Motor neuron (in vitro differentiated cells): ENCODE measurements at places on chromosomes 16 and 17.

DNA sequence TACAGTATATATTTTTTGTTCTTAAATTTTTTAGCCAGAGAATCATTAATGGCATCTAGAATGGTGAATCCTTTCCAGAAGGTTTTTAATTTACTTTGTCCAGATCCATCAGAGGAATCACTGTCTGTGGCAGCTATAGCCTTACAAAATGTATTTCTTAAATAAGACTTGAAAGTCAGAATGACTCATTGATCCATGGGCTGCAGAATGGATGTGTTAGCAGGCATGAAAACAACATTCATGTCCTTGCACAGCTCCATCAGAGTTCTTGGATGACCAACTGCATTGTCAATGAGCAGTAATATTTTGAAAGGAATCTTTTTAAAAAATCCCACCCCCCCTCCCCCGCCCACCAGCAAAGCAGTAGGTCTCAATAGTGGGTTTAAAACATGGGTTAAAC, 51.4 kb downstream of the CACNG1 start:
- no peak for ATAC-seq

- ATAC-seq, result no peak
Observed at GRCh38 chr17:42378959-42379594, 9.2 kb downstream of the STAT3 start.

DNA sequence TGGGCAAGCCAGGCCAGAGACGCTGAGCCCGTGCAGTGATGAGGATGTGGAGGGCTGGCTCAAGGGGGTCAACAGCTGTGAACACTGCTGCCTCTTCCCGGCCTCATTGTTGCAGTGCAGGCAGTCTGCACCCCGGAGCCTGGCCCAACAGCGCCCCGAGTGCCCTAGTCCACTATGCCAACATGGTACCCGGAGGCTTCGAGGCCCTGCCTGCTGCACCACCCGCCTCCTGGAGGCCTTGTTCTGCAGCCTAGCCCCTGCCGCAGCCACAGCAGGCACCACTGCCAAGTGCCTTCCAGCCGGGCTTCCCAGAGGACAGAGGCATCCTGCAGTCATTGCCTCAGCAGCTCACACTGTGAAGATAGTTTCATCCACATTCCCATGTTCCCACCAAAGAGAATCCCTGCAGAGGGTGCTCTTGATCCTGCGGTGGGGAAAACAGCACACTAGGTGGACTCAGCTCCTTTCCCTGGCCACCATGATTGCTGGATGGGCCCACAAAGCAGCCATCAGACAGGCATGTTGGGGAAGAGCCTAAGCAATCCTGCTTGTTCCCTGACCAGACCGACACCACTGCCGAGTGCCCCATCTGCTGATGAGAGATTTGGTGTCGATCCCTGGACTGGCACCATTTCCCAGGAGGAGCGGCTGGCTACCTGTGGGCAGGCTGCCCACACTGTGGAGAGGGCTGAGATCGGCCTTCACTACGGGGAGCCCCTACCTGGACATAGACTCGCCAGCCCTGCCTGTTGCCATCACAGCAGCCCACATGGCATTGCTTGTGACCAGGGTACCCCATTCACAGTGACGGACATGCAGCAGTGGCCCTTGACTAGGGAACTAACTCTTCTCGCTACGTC, 44.9 kb downstream of the USP22 start:
- ATAC-seq, result no peak

DNA sequence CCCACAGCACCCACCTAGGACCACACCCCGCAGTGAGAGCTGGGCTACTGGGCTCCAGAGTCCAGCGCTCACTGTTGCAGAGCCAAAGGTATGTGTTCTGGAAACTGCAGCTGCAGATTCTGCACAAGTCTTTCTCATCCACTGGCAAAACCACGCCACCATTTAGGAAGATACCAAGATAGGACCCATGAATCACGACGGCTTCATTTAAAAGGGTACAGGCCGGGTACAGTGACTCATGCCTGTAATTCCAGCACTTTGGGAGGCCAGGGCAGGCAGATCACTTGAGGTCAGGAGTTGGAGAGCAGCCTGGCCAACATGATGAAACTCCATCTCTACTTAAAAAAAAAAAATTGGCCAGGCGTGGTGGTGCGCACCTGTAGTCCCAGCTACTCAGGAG, 18.8 kb downstream of the FOXF1 start:
- no peak for ATAC-seq

- no peak for ATAC-seq
Observed at GRCh38 chr16:19609359-19609758, 53.9 kb downstream of the VPS35L start.

GRCh38 chr16:49698931-49699840, 156.7 kb downstream of the ZNF423 start:
- no peak for ATAC-seq

- ATAC-seq, result peak; percentile 85
Observed at GRCh38 chr17:2929881-2930533, 133.4 kb downstream of the OR1D5 start.

DNA sequence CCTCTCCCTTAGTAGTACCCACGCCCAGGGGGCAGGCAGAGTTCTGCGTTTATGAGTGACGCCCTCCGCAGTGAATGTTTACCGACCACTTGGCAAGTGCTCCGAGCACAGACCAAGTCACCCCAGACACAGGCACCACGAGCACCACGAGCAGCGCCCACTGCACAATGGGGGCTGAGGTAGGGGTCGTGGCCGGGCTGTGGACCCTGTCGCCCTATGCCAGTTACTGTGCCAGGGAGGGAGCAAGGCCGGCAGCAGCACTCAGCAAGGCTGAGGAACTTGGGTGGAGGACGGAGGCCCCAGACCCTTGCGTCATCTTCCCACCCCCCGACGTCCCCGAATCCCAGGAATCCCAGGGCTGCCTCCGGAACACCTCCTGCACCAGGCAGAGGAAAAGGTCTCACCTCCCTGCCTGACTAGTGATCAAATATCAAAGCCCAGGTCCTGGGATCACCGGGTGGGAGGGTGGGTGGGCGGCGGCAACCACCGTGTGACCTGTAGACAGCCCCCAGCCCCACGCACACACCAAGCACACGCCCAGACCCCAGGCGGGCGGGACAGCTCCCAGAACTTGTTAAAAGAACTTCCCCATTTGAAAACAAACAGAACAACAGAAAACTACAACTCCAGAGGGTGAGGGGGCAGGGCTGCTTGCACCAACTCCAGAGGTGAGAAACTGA, 5.4 kb downstream of the VASN start:
- ATAC-seq, result no peak

GRCh38 chr17:72274614-72275013, 153.8 kb downstream of the SOX9 start:
- ATAC-seq, result no peak
